Panc1 (cell line): ENCODE measurements at places on chromosomes 4 and X.
A peak's percentile ranks its signal among the peaks of the same experiment; 100 is the strongest.

- H3K27ac ChIP-seq, result no peak overlapping the region
- H3K4me3 ChIP-seq, result no peak overlapping the region
- H3K4me1 ChIP-seq, result no peaks in the 10 kb centered on the region
- no peak for DNase-seq
- no peaks in the 10 kb centered on the region for H3K36me3 ChIP-seq
Observed at GRCh38 chrX:147741776-147742175, 169.9 kb upstream of the FMR1 start.

DNA sequence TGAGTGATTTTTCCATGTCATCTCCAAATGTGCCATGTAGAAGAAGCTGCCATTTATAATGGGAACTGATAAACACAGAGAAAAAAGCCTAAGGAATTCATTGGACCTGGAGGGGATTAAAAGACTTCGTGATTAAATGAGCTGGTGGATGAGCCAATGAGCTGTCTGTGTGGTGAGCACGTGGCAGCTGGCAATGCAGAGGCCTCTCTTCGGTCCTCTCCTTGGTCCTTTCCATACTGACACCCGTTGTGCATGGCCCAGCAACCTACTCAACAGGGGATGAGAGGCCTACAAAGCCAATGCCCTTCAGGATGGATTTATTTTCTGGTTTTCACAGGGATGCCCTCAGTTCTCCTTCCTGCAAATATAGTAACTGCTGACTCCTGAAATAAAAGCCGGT, 87.7 kb upstream of the STS start:
- H3K4me3 ChIP-seq, result no peak overlapping the region
- no peak overlapping the region for H3K27ac ChIP-seq
- H3K4me1 ChIP-seq, result no peaks in the 10 kb centered on the region
- DNase-seq, result no peak
- no peaks in the 10 kb centered on the region for H3K36me3 ChIP-seq

GRCh38 chr4:174218127-174218790, 65.2 kb downstream of the FBXO8 start:
- peak overlapping the region; percentile 51 for H3K4me3 ChIP-seq
- no peak overlapping the region for H3K27ac ChIP-seq

- no peak for DNase-seq
- H3K27ac ChIP-seq, result no peak overlapping the region
- no peaks in the 10 kb centered on the region for H3K36me3 ChIP-seq
Observed at GRCh38 chr4:55314141-55314820, 31.8 kb upstream of the SRD5A3 start.

DNA sequence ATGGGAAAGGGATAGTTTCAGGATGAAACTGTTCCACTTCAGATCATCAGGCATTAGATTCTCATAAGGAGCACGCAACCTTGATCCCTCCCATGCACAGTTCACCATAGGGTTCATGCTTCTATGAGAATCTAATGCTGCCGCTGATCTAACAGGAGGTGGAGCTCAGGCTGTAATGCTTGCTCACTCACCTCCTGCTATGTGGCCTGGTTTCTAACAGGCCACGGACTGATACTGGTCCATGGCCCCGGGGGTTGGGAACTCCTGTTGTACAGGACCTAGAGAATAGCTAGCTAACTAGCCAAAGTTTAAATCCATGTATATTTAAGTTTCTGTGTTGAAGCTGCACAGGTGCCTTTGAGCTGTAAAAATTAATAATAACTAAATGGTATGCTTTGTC, 65.8 kb upstream of the MMAA start:
- peaks cover 3% of the 10 kb centered on the region; the same call in 1 of the 2 replicates for H3K4me1 ChIP-seq
- H3K27ac ChIP-seq, result no peak overlapping the region
- H3K4me3 ChIP-seq, result no peak overlapping the region
- H3K27me3 ChIP-seq, result no peaks in the 10 kb centered on the region
- DNase-seq, result no peak

DNA sequence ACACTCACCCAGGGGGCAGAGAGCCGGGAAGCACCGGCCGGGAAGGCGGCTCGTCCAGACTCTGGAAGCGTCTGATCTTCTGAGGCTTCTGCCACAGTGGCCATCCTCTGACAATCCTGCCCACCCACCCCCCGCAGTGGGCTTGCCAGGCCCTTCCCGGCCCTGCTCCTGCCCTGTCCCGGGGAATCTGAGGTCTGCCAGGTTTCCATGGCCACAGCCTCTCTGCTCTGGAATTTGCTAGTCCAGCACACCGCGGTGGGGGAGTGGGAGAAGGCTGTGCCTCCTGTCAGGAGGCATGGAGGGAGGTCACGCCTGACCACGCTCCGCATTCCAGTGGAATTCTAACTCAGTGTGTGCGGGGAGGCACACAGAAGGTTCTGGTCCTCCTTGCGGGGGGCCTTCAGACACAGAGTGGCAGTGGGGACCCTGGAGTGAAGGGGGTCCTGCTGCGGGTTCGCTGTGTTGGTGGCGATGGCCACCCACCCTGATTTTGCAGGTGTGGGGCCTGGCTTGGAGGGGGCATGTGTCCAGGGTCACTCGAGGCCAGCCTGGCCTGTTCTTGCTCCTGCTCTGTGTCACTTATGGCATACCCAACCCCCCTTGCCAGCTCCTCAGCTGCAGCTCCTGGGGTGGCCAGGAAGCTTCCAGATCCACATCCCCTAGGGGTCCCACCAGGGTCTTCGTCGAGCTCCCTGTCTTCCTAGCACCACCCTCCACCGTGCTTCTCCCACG, 55.6 kb upstream of the ADRA2C start:
- no peak for DNase-seq
- no peak overlapping the region for H3K4me3 ChIP-seq
- H3K27me3 ChIP-seq, result no peaks in the 10 kb centered on the region
- H3K4me1 ChIP-seq, result no peaks in the 10 kb centered on the region
- no peaks in the 10 kb centered on the region for H3K36me3 ChIP-seq

DNA sequence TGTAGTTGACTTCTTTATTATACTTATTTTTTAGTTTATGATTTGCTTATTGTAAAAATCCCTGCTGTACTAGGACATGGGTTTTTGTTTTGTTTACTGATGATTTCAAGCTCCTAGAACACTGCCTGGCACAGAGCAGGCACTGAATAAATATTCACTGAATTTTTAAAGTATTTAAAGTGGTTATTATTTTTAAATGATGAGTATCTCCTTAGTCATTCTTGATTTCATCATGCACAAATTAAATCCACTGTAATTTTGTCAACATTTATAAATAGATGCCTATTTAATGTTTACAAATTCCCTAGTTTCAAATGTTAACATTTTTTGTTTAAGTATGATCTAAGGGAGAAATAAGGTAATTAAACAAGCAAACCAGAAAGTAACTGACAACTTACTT, 367.9 kb upstream of the SLIT2 start:
- H3K27me3 ChIP-seq, result no peaks in the 10 kb centered on the region
- H3K36me3 ChIP-seq, result no peaks in the 10 kb centered on the region
- H3K4me3 ChIP-seq, result no peak overlapping the region
- no peak overlapping the region for H3K27ac ChIP-seq
- no peaks in the 10 kb centered on the region for H3K4me1 ChIP-seq

GRCh38 chr4:187387739-187388138, 607.8 kb upstream of the ZFP42 start:
- no peaks in the 10 kb centered on the region for H3K27me3 ChIP-seq
- H3K27ac ChIP-seq, result no peak overlapping the region
- no peak overlapping the region for H3K4me3 ChIP-seq
- no peaks in the 10 kb centered on the region for H3K4me1 ChIP-seq

GRCh38 chr4:7358100-7358735, 76.5 kb downstream of the PSAPL1 start:
- H3K27ac ChIP-seq, result no peak overlapping the region
- H3K4me1 ChIP-seq, result no peaks in the 10 kb centered on the region
- DNase-seq, result peak; percentile 69
- H3K36me3 ChIP-seq, result no peaks in the 10 kb centered on the region
- H3K4me3 ChIP-seq, result no peak overlapping the region

DNA sequence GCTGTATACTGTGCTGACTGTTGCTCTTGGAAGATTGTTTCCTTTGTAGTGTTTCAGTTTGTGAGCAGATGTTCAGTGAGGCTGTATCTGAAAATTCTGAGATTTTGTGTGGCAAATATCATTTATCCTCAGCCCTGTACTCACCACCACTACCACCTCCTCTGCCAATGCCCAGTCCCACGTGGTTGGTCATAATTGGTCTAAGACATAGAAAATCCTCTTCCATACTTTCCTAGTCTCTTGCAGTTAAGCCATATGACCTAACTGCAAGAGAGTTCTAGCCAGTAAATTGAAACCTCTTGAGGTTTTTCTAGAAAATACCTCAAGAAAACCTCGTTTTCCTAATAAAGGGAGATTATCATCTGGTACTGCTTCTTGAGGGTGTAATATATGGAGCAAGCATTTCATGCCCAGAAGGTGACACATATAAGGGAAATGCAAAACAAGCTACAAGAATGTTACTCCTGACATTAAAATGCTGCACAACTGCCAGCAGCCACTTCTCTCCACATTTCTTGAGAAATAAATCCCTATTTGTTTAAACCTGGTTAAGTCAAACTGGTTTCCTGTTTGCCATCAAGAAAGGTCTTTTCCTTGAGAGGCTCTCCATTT, 32.8 kb downstream of the ABCE1 start:
- H3K36me3 ChIP-seq, result peaks cover 17% of the 10 kb centered on the region
- H3K4me1 ChIP-seq, result no peaks in the 10 kb centered on the region
- no peak overlapping the region for H3K27ac ChIP-seq
- H3K27me3 ChIP-seq, result no peaks in the 10 kb centered on the region
- no peak overlapping the region for H3K4me3 ChIP-seq

DNA sequence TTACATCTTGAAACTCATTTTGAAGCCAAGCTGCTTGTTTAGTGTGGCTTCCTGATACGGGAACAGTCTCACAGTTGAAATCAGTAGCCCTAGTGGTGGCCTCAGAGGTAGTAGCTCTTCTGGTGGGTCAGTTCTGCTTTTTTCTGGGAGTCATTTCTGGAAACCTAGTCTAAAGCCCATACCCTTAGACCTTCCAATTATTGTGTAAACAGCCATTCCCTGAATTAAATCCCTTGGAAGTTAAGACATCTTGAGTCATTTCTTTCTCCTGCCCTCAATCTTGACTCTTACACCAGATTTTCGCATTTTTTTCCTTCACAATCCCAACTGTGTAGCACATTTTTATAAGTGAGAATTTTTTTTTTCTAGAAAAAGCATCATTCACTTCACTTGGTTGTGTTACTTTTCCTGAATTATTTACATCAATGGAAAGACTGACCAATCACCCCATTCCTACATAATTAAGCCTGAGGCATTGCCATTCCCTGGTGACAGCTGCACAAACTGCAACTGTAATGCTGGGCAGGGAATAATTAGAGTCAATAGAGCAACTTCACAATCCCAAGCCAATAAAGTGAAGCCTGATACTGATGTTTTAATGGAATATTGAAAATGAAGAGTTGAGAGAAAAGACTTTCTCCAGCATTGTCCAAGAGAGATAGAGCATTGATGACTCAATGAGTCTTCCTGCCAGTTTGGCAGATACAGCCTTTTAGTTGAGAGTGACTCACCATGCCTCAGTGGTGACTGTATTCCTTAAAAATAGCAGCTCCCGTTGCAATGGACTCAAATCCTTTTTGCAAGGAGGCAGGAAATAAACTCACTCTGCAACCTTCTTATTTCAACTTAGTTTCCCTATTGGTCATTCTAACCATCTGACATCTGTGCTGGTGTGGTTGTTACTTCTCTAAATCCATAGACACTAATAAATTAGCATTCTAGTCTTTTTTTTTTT, 13.0 kb upstream of the SEPSECS start:
- peak; percentile 89 for DNase-seq
- no peaks in the 10 kb centered on the region for H3K36me3 ChIP-seq
- peaks cover 3% of the 10 kb centered on the region; the same call in 1 of the 2 replicates for H3K4me1 ChIP-seq
- H3K4me3 ChIP-seq, result no peak overlapping the region
- H3K27ac ChIP-seq, result peak overlapping the region; percentile 7; the same call in 1 of the 2 replicates
- H3K27me3 ChIP-seq, result no peaks in the 10 kb centered on the region

DNA sequence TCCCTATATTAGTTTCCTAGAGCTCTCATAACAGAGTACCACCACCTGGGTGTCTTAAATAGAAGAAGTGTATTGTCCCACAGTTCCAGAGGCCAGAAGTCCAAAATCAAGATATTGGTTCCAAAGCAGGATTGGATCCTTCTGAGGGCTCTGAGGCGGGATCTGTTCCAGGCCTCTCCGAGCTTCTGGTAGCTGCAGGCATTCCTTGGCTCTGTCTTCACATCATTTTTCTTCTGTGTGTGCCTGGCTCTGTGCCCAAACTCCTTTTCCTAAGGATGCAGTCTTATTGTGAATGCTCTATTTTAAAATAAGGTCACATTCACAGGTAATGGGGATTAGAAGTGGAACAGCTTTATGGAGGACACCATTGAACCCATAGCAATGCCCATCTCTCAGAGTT, 253.7 kb upstream of the TAPT1 start:
- H3K4me3 ChIP-seq, result no peak overlapping the region
- no peak for DNase-seq
- no peaks in the 10 kb centered on the region for H3K4me1 ChIP-seq
- H3K27me3 ChIP-seq, result no peaks in the 10 kb centered on the region
- no peaks in the 10 kb centered on the region for H3K36me3 ChIP-seq

DNA sequence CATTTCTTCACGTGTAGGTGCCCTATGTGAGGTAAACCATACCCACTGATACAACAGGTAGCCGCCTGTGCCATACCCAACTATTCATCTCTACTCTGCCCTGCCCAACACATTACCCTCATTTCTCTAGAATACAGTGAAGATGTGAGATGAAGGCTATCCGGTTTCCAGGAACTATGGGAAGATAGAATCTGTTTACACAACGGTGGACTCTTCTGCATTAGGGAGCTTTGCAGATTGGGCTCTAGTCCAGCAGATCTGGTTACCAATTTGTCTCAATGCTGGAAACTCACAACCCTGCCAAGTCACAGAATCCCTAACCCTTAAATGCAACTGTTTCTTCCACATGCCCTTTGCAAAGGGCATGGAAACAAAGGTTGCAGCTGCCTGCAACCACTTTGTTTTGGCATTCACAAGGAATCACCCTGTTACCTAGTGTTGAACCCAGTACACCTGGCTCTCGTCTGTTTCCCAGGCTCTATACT, 6.4 kb upstream of the SLAIN2 start:
- H3K36me3 ChIP-seq, result no peaks in the 10 kb centered on the region
- no peak overlapping the region for H3K4me3 ChIP-seq
- H3K27me3 ChIP-seq, result no peaks in the 10 kb centered on the region

DNA sequence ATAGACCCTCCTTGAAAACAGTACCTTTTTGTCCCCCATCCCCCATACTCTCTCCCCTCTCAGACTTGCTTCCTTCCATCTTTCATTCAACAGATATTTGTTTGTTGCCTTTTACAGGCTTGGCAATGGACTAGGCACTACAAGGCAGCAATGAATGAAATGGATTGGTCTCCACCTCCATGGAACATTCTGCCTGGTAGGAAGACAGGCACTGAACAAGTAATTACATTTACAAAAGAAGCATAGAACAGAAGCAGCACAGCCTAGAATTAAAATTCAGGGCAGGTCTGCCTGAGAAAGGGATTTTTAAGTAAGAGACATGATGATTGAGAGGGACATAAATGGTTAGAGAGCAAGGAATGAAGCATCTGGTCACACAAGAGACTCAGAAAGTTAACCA, 346.1 kb downstream of the GRXCR1 start:
- H3K4me1 ChIP-seq, result no peaks in the 10 kb centered on the region
- H3K27me3 ChIP-seq, result no peaks in the 10 kb centered on the region
- no peak overlapping the region for H3K4me3 ChIP-seq
- H3K27ac ChIP-seq, result no peak overlapping the region
- no peak for DNase-seq

GRCh38 chr4:115945026-115945425, 831.6 kb upstream of the NDST4 start:
- H3K27me3 ChIP-seq, result no peaks in the 10 kb centered on the region
- no peaks in the 10 kb centered on the region for H3K4me1 ChIP-seq
- no peak for DNase-seq
- no peak overlapping the region for H3K4me3 ChIP-seq

- no peak for DNase-seq
- no peak overlapping the region for H3K4me3 ChIP-seq
- H3K36me3 ChIP-seq, result no peaks in the 10 kb centered on the region; the same call in 1 of the 2 replicates
Observed at GRCh38 chr4:26406346-26406975, 83.8 kb downstream of the CCKAR start.
